ENCODE measurements at places on chromosomes 12 and 14.

GRCh38 chr14:87133073-87133801, 859.7 kb downstream of the GALC start:
- no peak for DNase-seq

DNA sequence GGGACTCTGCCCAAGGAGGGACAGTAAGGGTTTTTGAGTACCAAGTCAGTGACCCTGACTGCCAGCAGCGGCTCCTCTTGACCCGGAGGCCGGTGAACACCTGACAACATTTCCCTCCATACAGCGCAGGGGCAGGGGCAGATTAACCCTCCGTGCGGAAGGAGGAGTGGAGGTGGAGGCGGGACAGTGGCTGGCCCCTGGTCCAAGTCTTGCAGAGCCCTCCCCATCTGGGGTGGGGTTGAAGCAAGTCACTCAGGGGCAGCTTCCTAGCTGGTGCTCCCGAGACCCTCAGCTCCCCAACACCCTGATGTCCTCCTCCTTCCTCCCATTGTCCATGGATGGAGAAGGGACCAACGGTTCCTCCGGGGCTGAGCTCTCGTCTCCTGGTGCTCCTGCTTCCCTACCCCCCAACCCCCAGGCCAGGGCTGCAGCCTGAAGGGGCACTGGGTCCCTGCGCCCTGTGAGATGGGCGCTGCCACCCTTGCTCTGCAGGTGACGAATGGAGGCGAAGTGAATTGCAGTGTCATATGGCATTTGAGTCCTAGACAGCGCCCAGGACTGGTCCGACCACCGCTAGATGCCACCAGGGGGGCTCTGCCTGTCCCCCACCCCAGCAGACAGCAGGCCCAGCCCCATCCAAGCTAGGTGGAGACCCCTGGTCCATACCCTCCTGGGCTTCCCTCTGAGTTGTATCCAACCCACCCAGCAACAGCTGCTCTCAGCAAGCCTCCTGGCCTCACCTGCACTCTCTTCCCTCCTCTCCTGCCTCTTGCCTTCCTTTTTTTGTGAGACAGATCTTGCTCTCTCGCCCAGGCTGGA, 7.0 kb upstream of the AMN start:
- DNase-seq, result no peak

DNA sequence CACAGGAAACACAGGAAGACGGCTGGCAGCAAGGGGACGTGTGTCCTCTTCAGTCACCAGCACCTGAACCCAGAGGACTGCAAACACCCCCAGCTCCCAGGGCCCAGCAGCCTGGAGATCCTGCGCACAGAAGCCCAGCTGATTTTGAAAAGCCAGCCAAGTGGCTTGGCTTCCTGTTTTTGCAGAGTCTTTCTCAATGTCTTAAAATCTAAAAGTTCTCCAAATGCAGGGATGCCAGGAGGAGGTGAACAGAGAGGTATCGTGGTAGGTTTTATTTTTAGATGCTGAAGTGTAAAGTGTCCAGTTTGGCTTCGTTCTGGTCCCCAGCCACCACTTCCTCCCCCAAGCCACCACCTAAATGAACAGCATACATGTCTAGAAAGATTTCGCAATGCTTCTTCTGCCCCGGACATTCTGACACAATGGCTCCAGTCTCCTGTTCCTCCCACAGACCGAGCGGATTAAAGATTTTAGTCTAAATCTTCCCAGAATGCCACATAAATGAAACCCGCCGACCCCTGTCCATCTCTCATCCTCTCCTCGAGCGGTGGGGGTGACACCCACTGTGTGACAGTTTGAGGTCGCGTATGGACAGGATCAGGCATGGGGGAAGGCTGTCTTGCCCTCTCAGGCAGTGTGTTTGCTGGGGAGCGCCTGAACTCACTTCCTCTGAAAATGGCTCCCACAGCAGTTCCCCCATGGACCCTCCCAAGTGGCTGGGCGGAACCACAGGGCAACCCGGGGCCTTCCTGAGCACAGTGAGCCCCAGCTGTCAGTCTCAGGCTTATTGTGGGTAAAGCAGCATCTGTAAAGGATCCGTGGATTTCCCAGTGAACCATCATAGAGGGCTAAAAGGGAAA, 41.6 kb downstream of the ITPK1 start:
- DNase-seq, result no peak

DNA sequence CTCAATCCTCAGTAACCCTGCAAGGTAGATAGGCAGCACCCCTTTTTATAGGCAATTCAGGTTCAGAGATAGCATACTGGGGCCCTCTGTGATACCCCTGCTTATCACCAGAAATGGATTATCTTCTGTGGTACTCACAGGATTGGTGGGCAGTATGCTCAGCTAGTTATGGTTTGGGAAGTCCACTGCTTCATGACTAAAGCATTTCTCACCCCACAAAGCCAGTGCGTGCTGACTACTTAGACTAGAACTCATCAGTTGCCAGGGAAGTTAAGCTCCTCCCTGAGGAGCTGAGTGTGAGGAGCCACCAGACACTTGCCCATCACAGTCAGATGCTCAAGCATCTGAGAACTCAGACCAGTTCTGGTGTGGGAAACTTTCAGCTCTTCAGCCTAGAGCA, 76.3 kb downstream of the SCAF11 start:
- DNase-seq, result no peak

DNA sequence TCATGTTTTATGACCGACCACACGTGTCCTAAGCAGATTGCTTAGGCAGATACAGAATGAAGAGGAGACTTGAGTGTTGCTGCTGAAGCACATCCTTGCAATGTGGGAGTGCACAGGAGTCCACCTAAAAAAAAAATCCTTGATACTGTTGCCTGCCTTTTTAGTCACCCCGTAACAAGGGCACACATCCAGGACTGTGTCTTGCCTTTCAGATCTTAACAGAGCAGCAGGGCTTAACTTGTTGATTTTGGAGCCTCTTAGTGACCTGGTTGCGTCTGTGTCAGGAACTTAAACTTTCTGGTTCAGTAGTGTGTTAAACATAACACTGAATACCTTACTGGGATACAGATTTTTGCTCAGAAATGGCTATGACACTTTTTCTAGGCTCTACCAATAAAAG, 6.5 kb downstream of the EIF2B2 start:
- DNase-seq, result no peak

DNA sequence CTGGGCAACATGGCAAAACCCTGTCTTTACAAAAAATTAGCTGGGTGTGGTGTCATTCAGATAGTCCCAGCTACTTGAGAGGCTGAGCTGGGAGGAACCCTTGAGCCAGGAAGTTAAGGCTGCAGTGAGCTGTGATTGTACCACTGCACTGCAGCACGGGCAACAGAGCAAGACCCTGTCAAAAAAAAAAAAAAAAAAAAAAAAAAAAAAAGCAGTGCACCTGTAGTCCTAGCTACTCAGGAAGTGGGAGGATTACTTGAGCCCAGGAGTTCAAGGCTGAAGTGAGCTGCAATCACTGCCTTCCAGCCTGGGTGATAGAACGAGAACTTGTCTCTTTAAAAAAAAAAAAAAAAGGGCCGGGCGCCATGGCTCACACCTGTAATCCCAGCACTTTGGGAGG, 5.6 kb downstream of the REM2 start:
- DNase-seq, result no peak

DNA sequence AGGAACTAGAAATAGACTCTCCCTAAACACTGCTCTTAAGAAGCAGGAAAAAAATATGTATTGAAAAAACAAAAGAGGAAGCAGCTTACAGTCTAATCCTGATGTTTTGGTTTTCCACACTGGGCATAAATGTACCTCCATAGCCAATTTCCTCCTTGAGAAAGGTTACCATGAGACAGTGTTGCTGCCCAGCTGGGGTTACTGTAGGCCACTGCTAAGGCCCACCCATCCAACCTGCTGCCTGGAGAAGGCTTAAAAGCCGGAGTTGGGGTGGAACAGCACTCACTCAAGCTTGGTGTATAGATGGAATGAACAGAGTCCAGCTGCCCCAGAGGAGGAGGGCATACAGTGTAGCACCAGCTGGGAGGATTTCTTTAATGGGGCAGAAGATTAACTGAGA, 41.1 kb downstream of the ERG28 start:
- DNase-seq, result no peak

DNA sequence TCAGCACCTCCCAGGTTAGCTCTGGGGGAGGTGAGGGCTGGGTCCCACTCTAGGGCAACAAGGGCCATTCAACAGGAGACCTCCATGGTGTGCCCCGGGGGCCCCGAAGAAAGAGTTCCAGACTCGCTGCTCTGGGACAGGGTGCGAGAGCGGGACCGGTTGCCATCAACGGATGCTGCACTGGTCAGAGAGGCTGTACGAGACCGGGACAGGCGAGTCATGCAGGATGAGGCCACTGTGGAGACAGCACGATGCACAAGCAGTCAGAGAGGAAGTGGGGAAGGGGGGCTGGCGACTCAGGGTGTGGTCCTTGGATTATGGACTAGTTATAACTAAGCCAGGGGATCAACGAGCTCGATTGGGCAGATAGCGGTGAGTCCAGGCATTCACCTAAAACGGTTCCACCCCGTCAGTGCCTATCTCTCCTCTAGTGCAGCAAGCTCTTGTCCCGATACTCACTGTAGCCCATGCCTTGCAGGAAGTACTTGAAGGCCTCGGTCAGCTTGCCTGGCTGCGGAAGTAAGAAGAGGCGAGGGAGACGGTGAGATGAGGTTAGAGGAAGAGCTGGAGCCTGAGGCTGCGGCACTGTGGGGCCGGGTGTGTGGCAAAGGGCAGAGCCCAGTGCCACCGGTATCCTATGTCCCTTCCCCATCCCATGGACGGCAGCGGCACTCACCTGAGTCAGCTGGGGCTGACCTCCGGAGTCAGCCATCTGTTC, 7.2 kb downstream of the NDRG2 start:
- DNase-seq, result no peak

GRCh38 chr12:3246253-3246652, 169.1 kb downstream of the TSPAN9 start:
- no peak for DNase-seq

- no peak for DNase-seq
Measured at GRCh38 chr12:99053616-99054362, 408.7 kb downstream of the APAF1 start.

- no peak for DNase-seq
Measured at GRCh38 chr12:54032086-54032619, 697 bp upstream of the HOXC5 start.

DNA sequence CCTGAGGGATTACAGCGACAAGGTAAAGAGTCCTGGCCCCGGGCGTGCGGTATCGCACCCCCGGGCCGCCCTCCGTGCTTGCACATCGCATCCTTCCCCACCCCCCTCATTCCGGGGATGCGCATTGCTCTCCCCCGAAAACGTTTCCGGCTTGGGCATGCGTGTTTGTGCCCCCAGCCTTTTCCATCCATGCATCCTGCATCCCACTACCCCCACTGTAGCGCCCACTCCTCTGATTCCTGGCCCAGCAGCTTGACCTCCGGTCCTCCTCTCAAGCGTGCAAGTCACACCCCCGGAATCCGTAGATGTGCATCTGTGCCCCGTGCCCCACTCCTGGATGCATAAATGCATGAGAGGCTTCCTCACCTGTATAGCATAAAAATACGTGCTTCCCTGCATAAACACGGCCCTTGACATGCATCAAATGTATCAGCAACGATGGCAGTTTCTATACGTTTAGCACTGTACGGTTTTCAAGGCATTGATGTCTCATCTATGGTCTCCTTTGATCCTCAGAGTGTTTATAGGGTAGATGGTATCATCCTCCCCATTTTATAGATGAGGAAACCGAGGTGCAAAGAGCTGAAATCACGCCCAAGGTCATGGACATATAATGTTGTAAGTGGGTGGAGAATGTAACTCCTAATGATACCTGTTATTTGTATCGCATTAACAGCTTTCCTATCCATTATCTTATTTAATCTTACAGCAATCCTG, 484 bp downstream of the RIC8B start:
- DNase-seq, result no peak

DNA sequence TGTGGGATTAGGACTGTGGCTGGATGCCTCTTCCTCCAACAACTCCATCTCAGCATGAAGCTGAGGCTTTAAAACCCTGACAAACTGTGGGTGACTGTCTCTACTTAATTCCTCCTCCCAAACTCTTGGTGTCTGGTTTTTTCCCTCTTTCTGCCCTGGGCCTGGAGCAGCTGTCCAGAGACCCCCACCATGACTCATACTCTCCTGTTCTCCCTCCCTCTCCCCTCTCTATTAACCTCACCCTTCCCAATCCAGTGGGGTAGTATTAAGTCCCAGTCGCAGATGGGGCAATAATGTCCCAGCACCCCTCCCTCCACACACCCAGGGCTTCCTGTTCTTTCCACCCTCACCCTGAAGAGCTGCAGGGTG, 2.0 kb upstream of the DNAJC14 start:
- no peak for DNase-seq

DNA sequence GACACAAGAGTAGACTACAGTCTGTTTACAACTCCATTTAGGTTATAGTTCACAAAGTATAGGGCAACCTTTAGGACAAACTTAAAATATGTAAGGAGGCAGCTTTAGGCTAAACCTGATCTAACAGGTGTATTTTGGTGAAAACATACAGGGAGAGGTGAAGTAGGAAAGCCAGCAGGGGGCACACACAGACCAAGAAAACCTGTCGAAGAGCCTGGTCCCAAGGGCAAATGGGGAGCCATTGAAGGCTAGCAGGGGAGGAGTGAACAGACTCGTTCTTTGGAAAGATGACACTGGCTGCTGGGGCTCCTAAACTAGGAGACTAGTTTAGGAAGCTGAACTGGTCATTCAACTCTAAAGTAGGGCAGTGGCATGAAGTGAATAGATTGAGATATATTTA, 138.8 kb upstream of the WSCD2 start:
- no peak for DNase-seq

GRCh38 chr12:57145460-57146059, 1.9 kb downstream of the LRP1-AS start:
- DNase-seq, result no peak

DNA sequence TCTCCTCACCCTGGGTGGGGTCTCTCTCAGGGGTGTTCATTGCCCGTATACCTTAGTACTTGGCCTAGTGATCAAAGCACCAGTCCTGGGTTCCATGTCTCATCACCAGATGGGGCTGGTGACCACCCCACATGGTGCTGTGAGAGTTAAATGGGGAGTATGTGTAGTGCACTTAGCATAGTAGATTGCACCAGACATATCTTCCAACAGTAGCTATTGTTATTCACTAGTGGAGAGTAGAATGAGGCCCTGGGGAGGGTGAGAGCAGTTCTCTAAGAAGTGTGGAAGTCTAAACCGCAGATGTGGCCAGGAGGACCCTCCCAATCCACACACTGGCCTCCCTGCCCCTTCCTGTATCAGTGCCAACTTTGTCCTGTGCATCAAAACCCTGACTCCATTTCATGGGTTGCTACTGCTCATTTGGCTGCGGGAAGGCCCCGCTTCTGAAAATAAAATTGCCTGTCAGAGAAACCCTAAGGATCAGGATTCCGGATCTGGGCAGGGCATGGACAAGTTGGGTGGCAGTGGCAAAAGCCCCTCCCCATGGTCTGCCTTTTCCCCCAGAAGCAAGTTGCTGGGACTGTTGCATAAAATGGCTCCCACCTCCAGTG, 4.4 kb downstream of the CD9 start:
- DNase-seq, result no peak

GRCh38 chr12:119198440-119198839, 19.7 kb downstream of the HSPB8 start:
- no peak for DNase-seq

GRCh38 chr14:54756656-54757392, 145.8 kb downstream of the GCH1 start:
- no peak for DNase-seq

GRCh38 chr14:90319173-90319572, 12.6 kb downstream of the NRDE2 start:
- DNase-seq, result no peak

Data from stimulated activated CD4-positive, alpha-beta T cell treated with anti-CD3 and anti-CD28 coated beads, Interleukin-1b, Interleukin-23, amount 100 ng/mL, for 24 hours (primary cell).